T-helper 9 cell (primary cell): ENCODE measurements at places on chromosomes 2 and 18.

DNA sequence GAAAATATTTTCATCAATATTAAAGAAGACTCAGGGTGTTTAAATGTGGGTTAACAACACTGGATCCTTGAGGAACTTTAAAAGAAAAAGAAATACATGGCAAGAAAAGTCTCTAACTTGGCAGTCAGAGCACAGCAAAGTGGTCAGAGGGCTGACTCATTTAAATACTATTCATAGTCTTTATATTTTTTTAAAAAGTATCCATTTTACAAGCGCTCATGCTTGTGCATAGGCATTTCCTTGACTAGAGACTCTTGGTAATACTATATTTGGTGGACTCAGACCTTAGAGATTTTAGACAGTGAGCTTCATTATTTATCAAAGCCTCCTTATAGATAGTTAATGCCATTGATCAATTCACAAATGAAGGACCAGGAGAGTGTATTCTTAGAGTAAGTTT lies 110.2 kb downstream of the ABCA12 start:
- no peak for DNase-seq

- no peak for DNase-seq
These were observed 793 bp downstream of the NR4A2 start for GRCh38 chr2:156331572-156332283.

DNA sequence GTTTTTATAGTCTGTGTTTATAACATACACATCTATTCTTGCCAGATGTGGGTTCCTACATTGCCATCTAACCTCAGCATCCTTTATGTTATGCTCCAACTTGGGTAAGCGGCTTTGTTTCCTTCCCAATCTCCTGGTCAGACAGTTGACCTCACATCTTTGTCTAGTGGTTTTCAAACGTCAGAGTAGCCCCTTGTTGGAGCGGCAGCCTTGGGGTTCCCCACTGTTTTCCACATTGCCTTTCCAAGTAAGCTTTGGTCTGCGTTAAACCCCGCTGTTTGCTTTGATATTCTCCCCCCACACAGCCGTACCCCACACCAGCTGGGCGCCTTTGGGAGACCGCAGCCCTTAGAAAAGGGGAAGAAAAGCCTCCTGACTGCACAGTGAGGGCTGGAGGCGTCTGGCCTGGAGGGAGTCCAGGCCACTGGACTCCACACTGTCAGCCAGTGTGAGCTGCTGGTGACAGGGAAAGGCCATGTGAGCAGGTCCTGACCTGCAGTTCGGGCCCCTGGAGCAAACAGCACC lies 83.3 kb downstream of the MALT1 start:
- no peak for DNase-seq

- no peak for DNase-seq
These were observed 48.1 kb upstream of the VPS54 start for GRCh38 chr2:64067326-64067725.

GRCh38 chr2:231684314-231685223 lies 23.8 kb upstream of the PTMA start:
- DNase-seq = no peak

GRCh38 chr18:58687871-58688308 lies 16.6 kb downstream of the MALT1 start:
- peak; percentile 46 for DNase-seq

GRCh38 chr2:43057026-43057741 lies 169.2 kb downstream of the ZFP36L2 start:
- DNase-seq = no peak

DNA sequence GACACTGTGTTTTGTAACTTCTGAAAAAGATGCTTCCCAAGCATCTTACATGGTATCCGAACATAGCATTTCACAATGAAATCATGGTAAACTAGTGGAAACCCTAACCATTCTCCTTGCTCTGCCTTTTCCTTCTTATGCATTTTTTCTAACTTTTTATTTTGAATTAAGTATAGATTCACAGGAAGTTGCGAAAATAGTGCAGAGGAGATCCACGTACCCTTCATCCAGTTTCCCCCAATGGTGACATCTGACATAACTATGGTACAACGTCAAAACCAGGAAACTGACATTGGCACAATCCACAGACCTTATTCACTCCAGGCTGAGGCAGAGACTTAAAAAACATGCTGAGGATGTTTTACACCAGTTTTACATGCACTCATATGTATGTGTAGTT lies 38.3 kb downstream of the AAK1 start:
- no peak for DNase-seq

GRCh38 chr2:232528746-232529460 lies 2.9 kb downstream of the CHRND start:
- DNase-seq = no peak

DNA sequence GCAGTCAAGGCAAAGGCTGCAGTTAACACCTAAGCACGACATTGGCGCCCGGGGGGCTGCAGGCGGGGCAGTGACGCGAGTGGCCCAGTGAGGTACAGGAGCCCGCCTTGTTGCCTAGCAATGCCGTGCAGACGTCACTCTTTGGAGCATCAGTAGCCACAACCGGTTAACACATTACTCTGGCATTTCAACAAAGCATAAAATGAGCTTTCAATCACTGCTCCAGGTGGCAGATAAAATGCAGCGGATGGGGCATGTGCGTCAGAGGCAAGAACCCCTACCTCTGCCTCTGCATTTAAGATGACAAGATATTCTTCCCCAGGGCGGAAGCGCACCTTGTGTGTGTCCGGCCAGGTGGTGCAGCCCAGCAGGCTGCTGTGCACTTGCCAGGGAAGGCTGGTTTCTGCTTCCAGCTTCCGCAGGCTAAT lies 139.4 kb downstream of the MTCL1 start:
- no peak for DNase-seq

- DNase-seq = no peak
These were observed 621.9 kb upstream of the SOX11 start for GRCh38 chr2:5070257-5070656.

- DNase-seq = no peak
These were observed 42.6 kb upstream of the MAPRE2 start for GRCh38 chr18:34998661-34999060.

DNA sequence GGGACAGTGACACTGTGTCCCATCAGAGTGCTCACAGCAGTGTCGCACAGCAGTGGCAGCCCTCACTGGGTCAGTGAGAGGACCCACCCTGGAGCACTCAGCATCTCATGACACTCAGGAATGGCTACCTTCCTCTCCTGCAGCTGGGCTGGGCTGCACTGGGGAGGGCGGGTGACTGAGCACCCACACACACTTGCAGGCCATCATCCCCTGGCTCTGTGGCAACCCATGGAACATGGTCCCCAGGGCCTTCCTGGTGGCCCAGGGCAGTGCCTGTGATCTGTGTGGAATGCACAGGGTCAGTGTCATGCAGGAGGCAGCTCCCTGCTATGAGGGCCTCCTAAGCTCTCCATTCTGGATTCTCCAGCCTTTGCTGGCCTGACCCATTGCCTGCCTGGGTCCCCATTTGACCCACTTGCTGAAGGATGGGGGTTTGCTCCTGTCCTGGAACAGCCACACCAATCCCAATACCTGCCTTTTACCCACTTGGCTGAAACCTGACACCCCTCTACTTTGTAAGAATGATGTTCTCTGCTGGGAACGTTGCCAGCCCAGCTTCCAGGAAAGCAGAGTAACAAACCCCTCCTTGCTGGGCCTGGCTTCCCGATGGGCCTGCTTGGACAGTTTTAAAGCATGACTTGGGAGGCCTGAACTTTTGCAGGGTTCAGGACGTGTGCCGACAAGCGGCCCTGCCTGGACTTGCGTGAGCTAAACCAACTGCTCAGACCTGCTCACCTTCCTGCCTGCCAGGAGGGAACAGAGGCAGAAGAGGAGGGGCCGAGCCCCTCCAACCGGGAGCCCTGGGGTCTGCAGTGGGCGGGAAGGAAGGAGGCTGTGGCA lies 13.7 kb downstream of the HS6ST1 start:
- DNase-seq = no peak

DNA sequence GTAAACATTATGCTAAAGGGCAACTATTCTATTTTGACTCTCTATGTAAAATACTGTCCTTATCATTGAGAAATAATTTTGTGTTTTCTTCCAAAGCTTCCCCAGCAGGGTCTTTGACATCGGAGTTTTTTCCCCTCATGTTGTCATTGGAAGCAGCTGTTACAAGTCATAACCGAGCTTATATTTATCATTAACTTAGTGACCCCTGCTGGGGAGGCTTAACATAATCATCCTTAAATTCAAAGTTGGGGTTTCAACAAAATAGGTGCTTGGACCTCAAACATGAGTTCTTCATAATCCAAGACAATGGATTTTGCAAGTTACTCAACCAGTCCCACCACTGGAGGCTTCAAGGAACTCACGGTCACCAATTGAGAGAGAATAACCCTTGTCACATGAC lies 330.9 kb downstream of the DCC start:
- no peak for DNase-seq

- DNase-seq = no peak
These were observed 1.9 kb upstream of the LNPK start for GRCh38 chr2:176003958-176004357.
